Forelimb muscle (tissue), 1 donor: ENCODE measurements at places on chromosomes 11 and 22. TPM values are rescaled to one million over a fixed set of nuclear protein-coding genes. Genes with fewer than 3 reads are reported as not detected.

IRAG1 gene
- polyA plus RNA-seq: 4.9 TPM

MRGPRX3 gene
- not detected for polyA plus RNA-seq

DNA sequence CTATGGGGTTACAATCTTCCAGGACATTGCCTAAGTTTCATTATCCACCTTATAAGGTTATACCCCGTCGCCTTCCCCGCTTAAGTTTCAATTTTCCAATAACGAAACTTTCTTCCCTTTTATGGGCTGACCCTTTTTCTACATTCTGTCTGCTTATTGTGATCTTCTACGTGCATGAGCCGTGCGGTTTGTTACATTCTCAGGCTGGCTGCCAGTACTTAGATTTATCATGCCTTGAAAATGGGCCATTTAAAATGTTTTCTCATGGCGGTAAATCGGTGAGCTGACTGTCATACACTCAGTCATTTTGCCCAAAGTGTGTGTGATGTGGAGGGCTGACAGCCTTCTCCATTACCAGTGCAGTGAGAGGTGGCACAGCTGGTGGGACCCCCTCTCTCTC, 23.3 kb downstream of the DGCR6L start:
- no peak for DNase-seq

FIBIN gene
- polyA plus RNA-seq: 37.7 TPM

DNA sequence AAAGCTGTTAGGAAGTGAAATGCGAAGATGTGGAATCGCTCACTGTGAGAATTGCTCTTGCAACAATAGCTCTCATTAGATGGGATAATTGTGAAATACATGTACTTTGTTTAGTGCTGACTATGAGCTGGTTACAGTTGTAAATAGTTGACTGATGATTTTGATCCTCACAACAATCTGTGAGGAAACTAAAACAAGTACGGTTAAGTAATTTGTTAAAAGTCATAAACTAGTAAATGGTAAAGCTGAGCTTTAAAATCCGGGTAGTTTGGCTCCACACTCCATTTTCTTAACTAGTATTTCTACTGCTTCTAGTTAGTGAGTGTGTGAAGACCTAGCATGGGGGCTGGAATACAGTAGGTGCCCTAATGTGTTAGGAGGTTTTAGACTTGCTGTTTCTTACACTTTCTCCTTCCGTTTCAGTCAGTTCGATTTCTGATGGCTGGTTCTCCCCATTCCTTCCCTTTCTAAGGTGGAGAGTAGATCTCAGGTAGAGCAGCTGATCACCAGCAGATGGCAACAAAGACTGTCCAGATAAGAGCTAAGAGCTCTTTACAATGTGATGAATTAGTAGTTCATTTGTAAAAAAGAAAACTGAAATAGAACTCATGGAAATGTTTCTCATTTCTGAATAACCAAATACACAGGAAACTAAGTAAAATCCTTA, 16.3 kb upstream of the CYP2R1 start:
- no peak for DNase-seq

DNA sequence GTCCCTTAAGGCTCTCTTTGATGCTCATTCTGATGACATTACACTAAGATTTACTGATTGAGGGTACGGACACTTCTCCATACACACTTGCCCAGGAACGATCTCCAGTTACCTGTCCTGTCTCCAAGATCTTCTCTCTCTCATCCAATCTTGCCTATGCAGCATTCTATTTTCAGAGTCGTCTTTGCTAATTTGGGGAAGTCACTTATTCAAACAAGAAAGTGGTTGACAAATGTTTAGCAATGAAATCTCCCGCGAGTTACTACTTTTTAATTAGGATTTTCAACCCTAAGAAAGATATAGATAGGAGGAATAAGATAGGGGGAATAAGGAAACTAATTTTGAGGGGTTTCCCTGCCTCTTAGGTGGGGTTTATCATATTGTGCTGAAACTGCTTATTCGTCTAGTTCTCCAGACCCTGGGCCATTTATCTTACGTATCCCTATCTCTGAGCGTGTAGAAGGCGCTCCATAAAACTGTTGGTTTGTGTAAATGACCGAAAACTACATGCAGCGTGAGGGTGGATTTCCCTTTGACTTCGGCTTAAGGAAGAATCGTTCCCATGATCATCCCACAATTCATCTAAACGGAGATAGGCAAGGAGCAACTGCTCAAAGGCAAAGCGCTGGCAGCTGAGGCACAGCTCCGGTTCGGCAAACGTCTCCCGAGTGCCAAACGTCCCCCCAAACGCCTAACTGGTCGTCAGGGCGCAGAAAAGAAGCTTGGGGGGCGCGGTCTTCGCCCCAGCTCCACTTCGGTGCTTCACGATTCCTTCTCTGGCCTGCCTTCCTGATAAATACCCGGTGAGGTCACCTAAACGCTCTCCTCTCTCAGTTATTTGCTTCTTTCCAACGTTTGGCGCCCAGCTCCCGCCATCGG, 804 bp downstream of the APIP start:
- no peak for DNase-seq

TSSK2 gene
- polyA plus RNA-seq: not detected

DNA sequence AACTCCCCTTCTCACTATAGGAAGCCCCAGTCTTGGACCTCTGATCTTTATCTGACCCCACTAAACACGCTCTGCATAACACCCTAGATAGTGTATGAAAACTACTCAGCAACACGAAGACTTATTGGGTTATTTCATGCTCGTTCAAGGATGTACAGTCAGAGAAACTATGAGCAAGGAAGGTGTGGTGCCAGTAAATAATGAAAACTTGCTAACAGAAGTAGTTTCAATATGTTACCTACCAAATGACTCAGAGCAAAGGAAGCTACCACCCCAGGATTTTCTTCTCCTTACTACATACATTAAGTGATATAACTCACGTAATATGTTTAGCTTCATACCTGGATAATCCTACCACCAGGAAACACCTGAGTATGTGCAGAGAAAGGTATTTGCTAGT, 25.9 kb upstream of the LYVE1 start:
- no peak for DNase-seq

DNA sequence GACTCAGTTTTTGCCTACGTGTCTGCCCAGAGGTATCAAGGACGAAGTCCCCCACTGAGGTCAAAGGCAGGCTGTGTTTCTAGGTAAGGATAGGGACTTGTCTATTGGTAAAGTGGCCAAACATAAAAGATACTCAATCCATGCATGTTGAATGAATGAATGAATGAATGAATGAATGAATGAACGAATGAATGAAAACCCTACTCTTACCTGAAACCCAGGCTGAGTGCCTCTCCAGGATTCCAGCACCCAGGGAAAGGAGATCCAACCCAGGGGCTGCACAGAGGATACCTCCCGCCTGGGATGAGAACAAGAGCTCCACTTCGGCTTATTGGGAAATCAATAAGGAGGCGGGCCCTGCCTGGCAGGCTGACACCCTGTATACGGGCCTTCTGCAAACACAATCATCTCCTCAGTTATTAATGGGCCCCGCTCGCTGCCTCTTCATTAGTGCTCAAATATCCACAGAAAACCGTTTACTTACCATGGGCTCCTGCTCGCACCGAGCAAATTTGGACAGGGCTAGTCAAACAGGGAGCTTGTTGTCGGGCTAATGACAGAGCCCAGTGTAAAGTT, 177.4 kb downstream of the BUD13 start:
- DNase-seq: no peak

GRCh38 chr11:59973097-59973496, 9.3 kb downstream of the OOSP4A start:
- no peak for DNase-seq

DNA sequence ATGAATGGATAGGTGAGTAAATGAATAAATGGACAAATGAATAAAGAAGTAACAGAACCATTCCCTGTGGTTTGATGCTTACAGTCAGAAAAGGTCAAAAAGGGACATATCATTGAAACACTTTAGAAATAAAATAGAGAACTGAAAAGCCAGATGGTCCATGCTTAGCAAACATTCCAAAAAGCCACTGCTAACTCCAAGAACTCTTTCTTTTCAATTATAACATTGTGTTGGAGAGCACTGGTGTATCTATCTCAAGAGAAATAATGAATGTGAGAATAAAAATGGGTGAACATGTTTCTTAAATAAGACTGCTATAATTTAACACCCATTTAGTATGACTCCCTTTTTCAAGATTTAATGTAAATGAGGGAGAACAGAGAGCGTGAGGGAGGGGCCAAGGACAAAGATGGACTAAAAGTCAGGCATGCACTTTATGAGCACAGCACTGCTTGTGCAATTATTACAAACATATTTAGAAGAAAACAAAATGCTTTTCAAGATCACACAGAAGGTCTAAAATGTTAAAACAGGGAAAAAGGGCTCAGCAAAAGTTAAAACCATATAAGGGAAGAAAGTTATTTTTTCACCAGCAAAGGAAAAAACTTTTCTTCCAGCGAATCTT, 224.3 kb upstream of the PITPNB start:
- no peak for DNase-seq

- DNase-seq: no peak
Observed at GRCh38 chr22:36617694-36618522, 85.6 kb downstream of the CACNG2 start.

DNA sequence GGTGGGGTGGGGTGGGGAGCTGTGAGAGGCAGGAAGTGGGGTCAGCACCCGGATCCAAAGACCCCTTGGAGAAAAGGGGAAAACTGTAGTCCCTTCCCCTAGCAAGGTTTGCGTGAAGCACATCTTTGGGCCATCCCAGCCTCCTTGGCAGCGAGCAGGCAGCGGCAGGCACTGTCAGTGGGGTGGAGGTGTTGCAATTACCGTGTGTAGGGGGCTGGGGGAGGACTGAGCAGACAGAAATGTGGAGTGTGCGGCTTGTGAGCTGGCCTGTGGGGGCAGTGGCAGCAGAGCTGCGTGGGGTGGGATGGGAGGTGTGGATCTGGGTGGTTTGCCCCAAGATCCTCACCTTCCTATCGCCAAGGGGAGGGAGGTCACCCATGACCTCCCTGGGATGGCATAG, 16.4 kb downstream of the DAGLA start:
- no peak for DNase-seq

DNA sequence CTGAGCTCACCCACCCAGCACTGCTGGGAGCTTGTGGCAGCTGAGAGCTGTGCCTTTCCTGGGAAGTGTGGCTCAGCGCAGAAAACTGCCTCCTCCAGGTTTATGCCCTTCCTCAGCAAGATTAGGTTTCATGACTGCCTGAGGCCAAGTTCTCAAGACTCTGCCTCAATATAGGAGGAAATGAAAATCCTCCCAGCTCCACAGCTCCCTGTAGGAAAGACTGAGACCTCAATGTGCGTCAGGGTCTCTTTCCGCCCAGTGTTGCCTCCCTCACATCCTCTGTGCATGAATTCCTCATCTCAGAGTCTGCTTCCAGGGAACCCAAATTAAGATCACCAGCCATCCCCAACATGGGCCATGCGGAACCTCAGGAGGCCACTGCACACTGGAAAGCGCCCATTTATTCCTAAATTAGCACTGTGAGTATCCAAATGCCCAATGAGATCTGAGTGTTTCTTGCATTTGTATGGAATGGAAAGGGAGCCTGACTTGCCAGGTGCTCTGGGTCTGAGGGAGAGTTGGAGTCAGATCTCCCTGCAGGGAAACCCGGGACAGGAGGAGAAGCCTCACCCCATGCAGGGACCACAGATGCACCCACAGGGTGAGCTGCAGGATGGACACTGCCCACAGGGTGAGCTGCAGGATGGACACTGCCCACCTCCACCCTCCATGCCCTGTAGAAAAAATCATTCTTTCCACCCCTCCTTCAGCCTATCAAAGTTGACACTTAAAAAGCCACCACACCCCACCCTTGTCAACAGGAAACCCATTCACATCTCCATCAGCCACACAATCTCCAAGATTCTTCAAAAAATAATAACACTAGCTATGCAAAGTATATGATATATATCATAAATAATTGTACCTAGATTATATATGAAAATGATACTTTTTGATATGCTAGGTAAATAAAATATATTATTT, 97.4 kb upstream of the IGLL5 start:
- DNase-seq: no peak

GRCh38 chr11:7518811-7519562, 5.2 kb downstream of the PPFIBP2 start:
- no peak for DNase-seq

ZNF74 gene
- 14.9 TPM for polyA plus RNA-seq

GRCh38 chr11:95154514-95154913, 64.9 kb downstream of the ENDOD1 start:
- DNase-seq: no peak

CECR2 gene
- polyA plus RNA-seq: 23.2 TPM

GRCh38 chr22:30250661-30251267, 4.2 kb upstream of the LIF start:
- no peak for DNase-seq

NEFH gene
- 1.5 TPM for polyA plus RNA-seq

DNA sequence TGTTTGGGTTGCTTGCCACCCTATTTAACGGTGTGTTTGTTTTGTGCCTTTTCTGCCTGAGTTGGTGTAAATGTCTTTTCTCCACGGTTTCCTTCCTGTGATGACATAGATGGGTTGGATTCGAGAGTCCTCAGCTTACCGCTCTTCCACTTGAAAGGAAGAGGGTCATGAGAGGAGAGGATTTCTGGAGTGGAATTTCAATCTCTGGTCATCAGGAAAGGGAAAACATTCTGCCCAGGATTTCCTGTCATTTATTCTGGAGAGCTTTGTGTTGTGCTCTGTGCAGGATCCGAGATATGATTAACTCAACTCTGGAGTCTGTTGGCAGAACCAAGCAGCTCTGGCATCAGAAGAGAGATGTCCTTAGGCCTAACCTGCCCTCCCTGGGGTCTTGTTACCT, 605.2 kb downstream of the NTM start:
- DNase-seq: no peak

- no peak for DNase-seq
Observed at GRCh38 chr11:131770801-131771200, 400.4 kb downstream of the NTM start.

DNA sequence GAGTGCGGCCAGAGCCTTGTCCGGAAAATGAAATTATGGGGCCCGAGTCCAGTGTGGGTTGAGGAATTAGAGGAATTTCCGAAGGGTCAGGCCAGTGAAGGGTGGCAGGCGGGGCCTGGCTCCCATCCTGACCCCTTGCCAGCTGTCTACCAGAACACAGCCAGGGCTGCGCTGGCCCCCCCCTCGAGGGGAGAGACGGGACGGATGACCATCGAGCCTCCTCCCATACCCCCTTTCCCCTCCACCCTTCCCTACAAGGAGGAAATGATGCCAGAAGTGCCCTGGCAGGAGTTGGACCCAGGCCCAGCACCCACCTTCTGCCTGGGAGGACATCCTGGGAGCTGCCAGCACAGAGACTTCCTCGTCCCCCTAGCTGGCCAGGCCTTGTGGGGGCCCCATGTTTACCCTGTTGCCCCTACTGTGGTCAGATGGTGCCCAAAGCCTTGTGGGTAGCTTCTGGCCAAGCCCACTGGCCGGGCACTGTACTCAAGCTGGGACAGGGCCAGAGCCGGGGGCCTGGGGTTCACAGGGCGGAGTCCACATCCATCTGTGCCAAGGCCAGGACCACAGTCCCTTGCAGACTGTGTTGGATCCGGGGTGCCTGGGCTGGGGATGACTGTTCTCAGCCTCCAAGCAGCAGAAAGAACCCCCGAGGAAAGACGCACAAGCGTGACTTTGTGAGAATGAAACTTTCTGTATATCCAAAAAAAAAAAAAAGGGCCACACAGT, 20.8 kb downstream of the ARVCF start:
- no peak for DNase-seq

GRCh38 chr11:65225279-65226102, 36.3 kb upstream of the POLA2 start:
- no peak for DNase-seq
